Hematopoietic multipotent progenitor cell treated with erythropoietin and hydrocortisone succinate and interleukin-3 and kit ligand, for 6 days (in vitro differentiated cells): ENCODE measurements at places on chromosomes 1 and 21.

DNA sequence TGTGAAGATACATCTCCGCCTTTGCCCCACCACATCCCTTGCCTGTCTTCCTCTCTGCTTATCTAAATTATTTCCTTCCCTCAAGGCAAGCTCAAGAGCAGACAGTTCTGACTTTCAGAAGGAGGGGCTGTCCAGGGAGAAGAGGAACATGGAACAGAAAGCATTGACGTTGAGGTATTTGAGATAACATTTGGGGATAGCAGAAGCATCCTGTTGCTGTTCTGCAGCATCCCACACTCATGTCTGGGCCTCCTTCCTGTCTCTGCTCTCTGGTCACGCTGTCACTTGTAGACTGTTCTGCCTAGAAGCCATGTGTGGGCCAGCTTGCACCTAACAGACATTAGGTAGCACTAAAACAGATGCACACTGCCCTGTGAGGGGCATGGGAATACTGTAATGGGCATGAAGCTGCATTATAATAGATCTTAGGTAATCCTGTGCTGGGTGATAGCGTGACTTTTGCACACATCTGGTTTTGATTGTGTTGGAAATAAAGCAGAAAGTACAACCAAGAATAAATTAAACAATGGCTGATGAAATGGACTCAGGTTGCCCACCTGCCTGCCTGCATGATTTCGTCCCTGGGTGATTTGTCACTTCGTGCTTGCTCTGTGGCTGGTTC is 660 bp upstream of the RD3 start:
- peak; percentile 21 for DNase-seq

DNA sequence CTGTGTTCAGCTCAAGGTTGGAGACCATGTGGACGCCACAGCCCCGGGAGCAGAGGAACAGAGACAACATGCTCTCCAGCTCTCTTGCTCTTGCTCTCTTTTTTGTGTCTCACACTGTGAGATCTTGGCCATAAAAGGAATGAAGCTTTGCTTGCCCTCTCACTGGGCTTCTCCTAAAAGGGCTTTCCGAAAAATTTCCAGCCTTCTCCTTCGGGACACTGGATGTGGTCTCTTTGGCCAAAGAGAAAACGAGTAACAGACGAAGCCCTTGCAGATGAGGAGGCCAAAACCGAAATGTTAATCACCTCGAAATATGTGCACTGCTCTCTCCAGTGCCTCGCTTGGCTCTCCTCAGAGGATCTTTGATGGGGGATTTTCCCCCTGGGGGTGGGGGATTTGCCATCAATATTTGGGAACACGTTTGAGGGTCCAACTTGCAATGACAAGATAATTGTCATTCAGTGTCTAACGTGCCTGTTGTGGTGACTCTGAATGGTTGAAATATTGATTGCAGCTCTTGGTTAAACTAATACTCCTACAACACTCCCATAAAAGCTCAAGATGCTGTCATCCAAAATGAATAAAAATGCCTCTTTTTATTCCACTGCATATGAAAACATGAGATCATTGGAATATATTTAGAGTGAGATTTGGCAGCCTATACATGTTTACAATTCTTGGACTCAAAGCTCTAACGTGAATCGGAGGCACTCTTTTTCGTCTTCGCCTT is 68.6 kb upstream of the ANGPTL1 start:
- DNase-seq = no peak

GRCh38 chr1:108075055-108075454 is 110.1 kb upstream of the VAV3 start:
- DNase-seq = peak; percentile 30

- no peak for DNase-seq
These were observed 27.4 kb upstream of the TBX15 start for GRCh38 chr1:119015547-119015946.

DNA sequence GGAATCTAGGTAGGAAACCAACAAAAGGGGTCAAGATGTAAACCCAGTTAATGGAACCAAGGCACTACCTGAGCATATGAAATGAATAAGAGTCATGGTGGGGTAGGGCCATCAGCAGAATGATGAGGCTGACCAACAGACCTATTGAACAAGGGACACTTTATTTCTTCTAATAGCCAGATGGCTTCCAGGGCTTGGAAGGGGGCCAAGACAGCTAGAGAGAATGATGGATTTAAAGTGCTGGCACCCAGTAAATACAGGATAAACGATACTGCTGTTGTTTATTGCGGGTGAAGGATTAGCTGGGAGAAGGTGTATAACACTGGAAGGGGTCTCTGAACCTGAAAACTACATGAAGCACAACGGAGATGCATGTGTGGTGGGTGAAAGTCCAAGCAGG is 15.6 kb downstream of the DDAH1 start:
- DNase-seq = no peak

GRCh38 chr21:42038826-42039425 is 28.8 kb upstream of the ZBTB21 start:
- no peak for DNase-seq

- DNase-seq = peak; percentile 37
These were observed 19.5 kb downstream of the MAP7D1 start for GRCh38 chr1:36175137-36176095.

GRCh38 chr21:30620080-30620479 is 347 bp upstream of the KRTAP20-4 start:
- no peak for DNase-seq

DNA sequence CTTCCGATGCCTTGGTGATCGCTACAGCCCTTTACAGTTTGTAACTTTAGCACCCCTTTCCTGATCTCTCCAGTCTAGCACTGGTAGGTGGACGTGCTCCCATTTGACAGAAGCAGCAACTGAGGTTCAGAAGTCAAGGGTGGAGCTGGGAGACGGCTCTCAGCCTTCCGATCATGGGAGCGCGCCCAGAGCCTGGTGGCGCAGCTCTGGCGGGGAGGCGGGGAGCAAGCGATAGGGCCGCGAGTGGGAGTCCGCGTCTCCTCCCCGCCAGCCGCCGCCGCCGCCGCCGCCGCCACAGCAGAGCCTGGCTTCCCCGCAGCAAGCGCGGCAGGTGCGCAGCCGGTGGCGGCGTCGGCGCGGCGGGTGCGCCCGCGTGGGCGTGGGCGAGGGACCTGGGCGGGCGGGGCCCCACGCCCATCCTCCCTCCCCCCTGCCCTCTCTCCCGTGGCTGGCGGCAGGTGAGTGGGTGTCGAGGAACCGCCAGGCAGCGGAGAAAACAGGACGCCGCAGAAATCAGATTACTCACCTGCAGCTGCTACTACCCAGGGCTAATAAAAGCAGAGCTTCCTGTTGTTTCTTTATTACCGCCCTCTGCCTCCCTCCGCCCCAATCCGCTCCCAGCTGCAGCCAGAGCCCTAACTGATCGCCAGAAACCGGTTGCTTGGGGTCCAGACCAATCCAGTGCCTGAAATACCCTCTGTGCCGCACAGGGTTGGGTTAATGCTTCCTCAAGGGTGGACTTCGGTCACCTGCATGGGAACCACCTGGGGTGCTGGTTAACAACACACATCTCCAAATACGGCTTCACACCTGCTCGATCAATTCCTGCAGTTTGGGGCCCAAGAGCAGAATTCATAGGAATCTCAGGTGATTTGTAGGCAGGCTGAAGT is 60.2 kb upstream of the ID3 start:
- no peak for DNase-seq

GRCh38 chr1:238223076-238223640 is 332.4 kb upstream of the ZP4 start:
- no peak for DNase-seq

GRCh38 chr1:232457595-232457994 is 172.3 kb downstream of the SIPA1L2 start:
- DNase-seq = no peak

DNA sequence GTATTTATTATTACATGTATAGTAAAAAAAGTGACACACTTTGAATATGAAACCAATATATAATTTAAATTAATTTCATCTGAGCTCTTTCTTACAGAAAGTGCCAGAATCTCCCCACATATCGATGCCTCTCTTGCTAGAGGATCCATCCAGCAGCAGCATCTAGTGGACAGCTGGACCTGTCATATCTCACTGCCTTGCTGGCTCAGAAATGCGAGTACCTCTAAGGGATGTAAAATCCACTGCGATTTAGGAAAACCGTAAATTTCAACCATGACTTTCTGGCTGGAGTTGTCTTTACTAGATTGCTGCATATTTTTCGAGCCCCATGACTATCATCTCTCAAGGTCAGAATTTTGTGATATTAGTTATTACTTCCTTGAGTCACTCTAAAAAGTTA is 333.8 kb downstream of the NEGR1 start:
- no peak for DNase-seq

GRCh38 chr1:154874465-154874864 is 4.4 kb upstream of the KCNN3 start:
- no peak for DNase-seq

DNA sequence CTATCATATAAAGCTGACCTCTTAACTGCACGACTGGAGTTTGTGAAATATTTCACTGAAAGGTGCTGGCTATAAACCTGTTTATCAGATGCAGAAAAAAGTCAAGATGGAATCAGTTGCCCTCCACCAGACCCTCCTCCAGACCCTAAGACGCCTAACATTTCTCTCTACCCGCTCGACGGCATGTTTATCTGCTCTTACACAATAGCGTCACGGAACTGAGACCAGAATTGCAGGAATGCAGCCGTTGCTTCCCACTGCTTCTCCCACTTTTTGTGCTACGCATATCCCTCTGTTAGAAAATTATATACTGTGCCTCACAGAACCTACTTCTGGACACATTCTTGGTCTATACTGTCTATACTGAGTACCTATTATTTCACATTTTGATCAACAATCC is 28.2 kb upstream of the FAM131C start:
- DNase-seq = no peak

DNA sequence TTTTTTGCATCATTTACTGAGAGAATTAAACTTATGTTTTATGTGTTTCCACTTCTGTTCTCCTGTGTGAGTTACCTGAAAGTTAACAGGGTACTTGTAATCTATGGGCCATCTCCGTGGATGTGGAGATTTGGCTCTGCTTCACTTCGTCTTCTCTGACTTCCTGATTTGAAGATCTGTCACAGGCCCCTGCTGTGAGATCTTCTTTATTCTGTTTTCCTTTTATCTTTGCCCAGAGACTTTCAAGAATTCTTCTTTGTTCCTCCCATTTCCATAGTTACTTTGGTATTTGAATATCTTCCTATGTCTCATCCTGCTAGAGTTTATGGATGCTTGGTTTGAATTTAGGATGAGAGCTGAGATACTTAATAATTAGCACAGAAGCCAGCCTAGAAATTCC is 35.4 kb upstream of the PKN2 start:
- no peak for DNase-seq

GRCh38 chr1:244221991-244222390 is 170.9 kb downstream of the ZBTB18 start:
- DNase-seq = no peak

DNA sequence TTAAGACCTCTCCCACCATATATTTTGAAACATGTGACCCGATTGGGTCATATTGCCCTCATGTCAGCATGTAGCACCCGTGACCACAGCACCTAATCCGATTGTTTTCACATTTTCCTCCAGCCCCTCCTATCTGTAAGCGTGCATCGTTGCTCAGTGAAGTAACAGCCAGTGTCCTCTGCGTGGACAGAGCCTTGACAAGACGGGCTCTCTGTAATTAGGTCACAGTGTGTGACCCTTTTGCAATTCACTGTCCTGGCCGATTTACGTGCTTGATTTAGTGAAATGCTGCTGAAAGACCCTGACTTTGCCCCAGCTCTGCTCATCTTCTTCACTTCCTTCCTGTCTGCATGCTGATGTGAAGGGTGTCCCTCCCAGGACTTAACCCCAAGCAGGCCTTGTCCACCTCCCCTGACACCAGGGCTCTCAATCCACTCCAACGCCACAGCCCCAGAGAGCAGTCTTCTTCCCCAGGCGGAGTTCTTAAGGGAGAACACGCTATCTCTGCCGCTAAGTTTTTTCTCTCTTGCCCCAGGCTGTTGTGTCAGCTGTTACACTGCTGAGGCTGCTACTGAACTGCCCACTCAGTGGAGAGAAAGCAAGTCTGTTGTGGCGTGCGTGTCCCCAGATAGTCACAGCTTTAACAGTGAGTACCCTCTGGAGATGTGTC is 19.4 kb downstream of the URB2 start:
- DNase-seq = no peak

GRCh38 chr1:199858856-199859255 is 168.7 kb upstream of the NR5A2 start:
- no peak for DNase-seq

DNA sequence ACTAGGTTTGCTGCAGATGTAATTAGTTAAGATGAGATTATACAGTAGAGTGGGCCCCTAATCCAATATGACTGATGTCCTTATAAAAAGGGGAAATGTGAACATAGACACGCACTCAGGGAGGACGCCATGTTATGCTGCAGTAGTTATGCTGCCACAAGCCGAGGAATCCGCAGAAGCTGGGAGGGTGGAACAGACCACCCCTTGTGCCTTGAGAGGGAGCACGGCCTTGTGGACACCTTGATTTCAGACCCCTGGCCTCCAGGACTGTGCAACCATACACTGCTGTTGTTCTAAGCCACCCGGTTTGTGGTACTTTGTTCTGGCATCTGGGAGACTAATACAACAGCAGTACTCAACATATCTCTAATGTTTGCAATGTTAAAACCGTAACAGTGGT is 57.9 kb upstream of the HIVEP3 start:
- DNase-seq = no peak

- DNase-seq = no peak
These were observed 92.6 kb upstream of the PBX1 start for GRCh38 chr1:164466429-164466828.

DNA sequence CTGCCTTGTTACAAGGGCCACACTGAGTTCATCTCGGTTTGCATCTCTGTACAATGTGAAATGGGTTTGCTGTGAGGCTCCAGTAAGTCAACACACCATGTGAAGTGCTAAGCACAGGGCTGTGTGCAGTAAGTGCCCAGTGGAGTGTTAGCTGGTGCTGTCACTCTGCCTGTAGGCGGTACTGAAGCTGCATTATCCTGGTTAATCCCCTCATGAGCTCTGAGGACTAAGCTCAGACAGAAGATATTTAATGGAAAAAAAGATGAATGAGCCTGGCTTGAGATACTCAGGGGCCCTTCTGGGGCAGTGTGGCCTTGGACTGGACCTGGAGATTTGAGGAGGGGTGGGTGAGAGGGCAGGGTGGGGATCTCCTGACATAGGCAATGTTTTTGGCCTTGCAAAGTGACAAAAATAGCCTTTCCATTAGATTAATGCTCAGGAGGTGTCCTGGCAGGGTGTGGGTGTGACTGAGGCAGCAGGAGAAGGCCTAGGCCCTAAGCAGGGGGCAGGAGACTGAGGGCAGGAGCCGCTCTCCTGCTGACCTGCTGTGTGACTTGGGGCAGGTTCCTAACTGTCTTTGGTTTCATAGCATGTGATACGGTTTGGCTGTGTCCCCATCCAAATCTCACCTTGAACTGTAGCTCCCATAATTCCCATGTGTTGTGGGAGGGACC is 570.5 kb downstream of the PTPRU start:
- no peak for DNase-seq

DNA sequence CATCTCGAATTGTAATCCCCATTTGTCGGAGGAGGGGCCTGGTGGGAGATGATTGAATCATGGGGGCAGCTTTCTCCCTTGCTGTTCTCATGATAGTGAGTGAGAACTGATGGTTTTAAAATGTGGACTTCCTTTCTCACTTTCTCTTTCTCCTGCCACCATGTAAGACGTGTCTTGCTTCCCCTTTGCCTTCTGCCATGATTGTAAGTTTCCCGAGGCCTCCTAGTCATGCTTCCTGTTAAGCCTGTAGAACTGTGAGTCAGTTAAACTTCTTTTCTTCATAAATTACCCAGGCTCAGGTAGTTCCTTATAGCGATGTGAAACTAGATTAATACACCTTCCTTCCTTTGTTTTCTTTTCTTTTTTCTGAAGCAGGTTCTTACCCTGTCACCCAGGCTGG is 13.9 kb downstream of the DNAJC6 start:
- DNase-seq = peak; percentile 26
